ENCODE measurements at places on chromosomes 6 and 20.

- peaks cover 9% of the 10 kb centered on the region for H3K4me1 ChIP-seq
- DNase-seq = peak; percentile 39
- no peaks in the 10 kb centered on the region for H3K27me3 ChIP-seq
- no peaks in the 10 kb centered on the region for H3K36me3 ChIP-seq
Measured at GRCh38 chr20:10469599-10469998, 34.5 kb downstream of the SLX4IP start.

DNA sequence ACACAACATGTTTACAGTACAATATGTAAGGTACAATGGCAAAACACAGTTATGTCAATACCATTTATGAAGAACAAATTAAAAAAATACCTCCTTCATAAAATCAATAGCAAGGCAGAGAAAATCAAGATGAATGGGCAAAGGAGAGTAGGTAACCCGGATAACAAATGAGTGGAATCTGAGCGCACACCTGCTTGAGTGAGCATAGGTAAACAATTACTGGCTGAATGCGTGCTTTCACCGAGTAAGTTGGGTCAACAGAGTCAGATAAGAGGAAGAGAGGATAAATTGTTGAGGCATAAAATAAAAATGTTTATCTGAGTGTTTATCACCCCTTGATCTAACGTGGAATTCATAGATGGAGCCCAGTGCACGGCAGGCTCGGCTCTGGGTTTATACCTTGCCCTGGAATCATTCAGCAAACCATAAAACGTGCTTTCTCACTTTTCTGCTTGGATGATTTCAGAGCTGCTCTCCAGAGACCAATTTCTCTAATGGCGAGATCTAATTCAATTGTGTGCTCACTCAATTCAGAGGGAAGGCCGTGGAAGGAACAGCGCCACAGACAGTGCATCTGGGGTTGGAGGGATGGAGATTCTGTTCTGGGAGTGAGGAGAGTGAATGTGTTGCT, 224.8 kb upstream of the MAP3K7 start:
- no peak for DNase-seq
- H3K4me1 ChIP-seq = no peaks in the 10 kb centered on the region
- no peak overlapping the region for H3K27ac ChIP-seq
- no peaks in the 10 kb centered on the region for H3K36me3 ChIP-seq

DNA sequence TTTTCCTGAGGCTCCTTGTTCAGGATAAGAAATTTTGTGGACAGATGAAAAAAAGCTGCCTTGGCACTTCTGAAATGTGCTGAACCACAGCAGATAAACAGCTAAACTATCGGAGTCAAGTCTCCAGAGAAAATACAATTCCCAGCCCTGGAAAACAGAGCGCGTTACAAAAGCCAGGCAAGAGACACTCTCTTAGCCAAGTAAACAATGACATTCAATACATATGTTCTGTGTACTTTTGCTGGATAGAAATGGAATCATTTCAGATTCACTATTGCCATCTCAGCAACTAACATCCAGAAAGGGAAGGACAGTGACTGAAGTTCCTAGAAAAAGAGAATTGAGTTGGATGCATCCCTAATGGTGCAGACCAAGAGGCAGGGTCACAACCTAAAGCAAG, 196.8 kb upstream of the NRSN1 start:
- no peak for DNase-seq
- no peaks in the 10 kb centered on the region for H3K4me1 ChIP-seq
- H3K27ac ChIP-seq = no peak overlapping the region
- no peak overlapping the region for H3K4me3 ChIP-seq

DNA sequence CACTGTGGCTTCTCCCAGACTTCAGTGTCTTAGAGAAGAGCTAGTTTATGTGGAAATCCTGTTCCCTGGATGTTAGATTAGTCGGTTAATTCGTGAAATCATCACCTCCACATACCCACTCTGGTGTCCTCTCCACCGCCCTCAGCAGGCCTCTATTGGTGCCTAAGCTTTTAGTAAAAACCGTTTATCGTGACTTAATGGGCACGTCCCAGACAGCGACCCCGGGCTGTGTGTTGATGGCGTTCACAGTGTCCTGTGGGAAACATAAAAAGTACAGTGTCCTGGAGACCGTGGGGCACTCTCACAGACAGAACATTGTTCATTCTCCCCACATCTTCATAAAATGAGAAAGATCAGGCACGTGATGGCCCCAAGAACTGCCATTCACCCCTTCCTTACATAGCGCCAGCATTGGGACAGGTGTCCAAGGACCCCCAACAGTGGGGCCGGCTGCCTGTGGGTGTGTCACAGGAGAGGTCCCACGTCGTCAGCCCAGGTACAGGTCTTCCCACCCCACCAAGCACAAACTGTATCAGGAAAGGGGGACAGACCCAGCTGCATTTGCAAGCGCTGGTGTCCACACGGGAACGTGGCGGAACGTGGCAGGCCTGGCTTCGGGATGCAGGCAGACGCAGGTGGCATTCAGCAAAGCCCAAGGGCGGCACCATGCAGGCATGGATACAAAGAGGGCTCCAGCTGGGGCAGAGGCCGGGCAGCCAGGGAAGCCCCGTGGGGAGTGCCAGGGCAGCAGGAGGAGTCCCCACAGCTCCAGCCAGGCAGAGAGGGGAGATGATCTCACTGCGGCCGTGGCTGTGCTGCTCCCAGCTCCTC, 237.7 kb downstream of the DLL1 start:
- H3K36me3 ChIP-seq = no peaks in the 10 kb centered on the region
- no peak for DNase-seq

GRCh38 chr6:41406728-41407489, 71.5 kb downstream of the NCR2 start:
- no peaks in the 10 kb centered on the region for H3K36me3 ChIP-seq
- H3K4me3 ChIP-seq = no peak overlapping the region
- DNase-seq = no peak
- no peak overlapping the region for H3K27ac ChIP-seq
- peaks cover 13% of the 10 kb centered on the region for H3K27me3 ChIP-seq
- no peaks in the 10 kb centered on the region for H3K4me1 ChIP-seq

- H3K27ac ChIP-seq = no peak overlapping the region
- H3K4me3 ChIP-seq = no peak overlapping the region
- no peaks in the 10 kb centered on the region for H3K36me3 ChIP-seq
Measured at GRCh38 chr6:170135461-170135820, 155.4 kb downstream of the DLL1 start.

GRCh38 chr6:45929421-45930361, 86.0 kb downstream of the CLIC5 start:
- H3K4me1 ChIP-seq = no peaks in the 10 kb centered on the region
- no peak overlapping the region for H3K27ac ChIP-seq
- DNase-seq = no peak
- H3K4me3 ChIP-seq = no peak overlapping the region

DNA sequence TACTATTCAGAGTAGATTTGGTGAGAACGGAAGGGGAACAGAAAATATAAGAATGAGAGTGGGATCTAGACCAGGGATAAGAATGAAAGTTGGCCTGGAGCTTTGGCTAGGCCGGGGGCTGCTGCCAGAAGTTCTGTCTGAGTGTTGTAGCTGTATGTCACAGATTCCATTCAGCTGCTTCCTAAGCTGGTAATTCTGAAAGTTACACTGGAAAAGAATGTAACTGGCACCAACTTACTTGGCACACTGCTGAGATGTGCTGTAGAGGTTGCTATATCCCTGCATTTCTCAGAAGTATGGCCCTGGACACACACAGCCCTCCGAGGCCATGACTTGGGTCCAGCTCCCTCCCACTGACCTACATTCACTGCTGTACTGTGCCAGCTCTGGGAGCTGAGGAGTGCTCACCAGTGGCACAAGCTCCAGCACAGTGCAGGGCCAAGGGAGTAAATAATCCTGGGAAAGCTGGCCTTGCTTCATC, 25.8 kb upstream of the TMEM217 start:
- no peak for DNase-seq

DNA sequence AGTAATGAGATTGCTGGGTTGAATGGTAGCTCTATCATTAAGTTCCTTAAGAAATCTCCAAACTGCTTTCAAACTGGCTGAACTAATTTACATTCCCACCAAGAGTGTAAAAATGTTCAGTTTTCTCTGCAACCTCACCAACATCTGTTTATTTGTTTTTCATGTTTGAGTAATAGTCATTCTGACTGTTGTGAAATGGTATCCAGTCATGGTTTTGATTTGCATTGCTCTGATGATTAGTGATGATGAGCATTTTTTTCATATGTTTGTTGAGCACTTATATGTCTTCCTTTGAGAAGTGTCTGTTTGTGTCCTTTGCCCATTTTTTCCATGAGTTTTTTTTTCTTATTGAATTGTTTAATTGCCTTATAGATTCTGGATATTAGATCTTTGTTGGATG, 24.9 kb downstream of the DEFB125 start:
- no peak overlapping the region for H3K27ac ChIP-seq
- DNase-seq = no peak
- H3K36me3 ChIP-seq = no peaks in the 10 kb centered on the region
- H3K27me3 ChIP-seq = peaks cover 4% of the 10 kb centered on the region

DNA sequence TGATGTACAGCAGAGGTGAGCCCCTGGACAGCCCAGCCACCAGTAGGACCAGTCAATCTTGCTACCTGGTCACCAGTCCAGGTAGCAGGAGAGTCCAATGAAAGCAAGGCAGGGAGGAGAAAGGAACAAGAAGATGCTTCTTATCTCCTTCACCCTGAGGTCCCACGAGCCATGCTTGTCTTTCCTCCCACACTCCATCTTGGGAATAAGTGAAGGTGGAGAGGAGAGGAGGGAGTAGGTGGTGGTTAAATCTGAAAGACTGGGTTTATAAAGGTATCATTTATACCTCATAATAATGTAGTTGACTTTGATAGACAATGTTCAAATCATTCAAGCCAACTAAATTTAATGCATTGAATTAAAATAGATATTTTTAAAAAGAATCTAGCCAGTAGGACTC, 35.9 kb downstream of the LAMP5 start:
- no peak for DNase-seq
- no peak overlapping the region for H3K4me3 ChIP-seq
- no peaks in the 10 kb centered on the region for H3K36me3 ChIP-seq
- no peaks in the 10 kb centered on the region for H3K4me1 ChIP-seq

DNA sequence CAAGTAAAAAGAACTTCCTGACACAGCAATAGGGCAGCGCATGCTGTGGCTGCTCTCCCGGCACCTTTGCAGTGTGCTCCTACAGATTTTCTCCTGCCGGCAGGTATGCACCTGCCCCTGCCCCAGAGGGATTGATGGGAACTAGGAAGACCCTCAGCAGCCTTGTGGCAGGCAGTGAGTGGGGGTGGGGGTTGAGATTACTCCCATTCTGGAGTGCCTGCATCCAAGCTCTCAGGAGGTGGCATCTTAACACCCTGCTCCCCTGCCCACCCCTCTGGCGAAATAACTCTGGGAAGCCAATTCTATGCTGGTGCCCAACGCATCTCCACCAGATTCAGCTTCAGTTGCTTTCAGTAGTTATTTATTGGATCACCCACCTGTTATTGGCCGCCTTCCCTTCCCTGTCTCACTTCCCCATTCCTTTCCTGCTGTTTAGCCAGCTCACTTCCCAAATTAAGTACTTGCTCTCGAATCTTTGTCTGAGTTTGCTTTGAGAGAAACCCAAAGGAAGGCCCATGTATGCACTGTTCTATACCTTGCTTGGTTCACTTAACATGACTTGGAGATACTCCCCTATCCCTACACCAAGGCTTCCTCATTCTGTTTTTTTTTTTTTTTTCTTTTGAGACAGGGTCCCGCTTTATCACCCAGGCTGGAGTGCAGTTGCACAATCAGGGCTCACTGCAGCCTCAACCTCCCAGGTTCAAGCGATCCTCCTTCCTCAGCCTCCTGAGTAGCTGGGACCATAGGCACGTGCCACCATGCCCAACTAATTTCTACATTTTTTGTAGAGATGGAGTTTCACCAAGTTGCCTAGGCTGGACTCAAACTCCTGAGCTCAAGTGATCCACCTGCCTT, 29.3 kb upstream of the SLC23A2 start:
- no peaks in the 10 kb centered on the region for H3K27me3 ChIP-seq
- H3K4me3 ChIP-seq = no peak overlapping the region

DNA sequence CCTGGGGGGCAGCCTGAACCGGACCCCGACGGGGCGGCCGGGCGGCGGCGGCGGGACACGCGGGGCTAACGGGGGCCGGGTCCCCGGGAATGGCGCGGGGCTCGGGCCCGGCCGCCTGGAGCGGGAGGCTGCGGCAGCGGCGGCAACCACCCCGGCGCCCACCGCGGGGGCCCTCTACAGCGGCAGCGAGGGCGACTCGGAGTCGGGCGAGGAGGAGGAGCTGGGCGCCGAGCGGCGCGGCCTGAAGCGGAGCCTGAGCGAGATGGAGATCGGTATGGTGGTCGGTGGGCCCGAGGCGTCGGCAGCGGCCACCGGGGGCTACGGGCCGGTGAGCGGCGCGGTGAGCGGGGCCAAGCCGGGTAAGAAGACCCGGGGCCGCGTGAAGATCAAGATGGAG, 636 bp downstream of the SRF start:
- DNase-seq = no peak
- H3K36me3 ChIP-seq = no peaks in the 10 kb centered on the region
- H3K4me1 ChIP-seq = peaks cover 51% of the 10 kb centered on the region

GRCh38 chr6:134303891-134304290, 14.0 kb downstream of the SGK1 start:
- H3K4me1 ChIP-seq = no peaks in the 10 kb centered on the region
- H3K4me3 ChIP-seq = no peak overlapping the region
- no peak for DNase-seq
- H3K27me3 ChIP-seq = no peaks in the 10 kb centered on the region
- H3K36me3 ChIP-seq = no peaks in the 10 kb centered on the region
- H3K27ac ChIP-seq = no peak overlapping the region

- no peak for DNase-seq
- H3K27ac ChIP-seq = no peak overlapping the region
- peaks cover 3% of the 10 kb centered on the region for H3K4me1 ChIP-seq
- H3K4me3 ChIP-seq = no peak overlapping the region
- no peaks in the 10 kb centered on the region for H3K27me3 ChIP-seq
Measured at GRCh38 chr6:142183351-142183750, 36.3 kb downstream of the VTA1 start.

DNA sequence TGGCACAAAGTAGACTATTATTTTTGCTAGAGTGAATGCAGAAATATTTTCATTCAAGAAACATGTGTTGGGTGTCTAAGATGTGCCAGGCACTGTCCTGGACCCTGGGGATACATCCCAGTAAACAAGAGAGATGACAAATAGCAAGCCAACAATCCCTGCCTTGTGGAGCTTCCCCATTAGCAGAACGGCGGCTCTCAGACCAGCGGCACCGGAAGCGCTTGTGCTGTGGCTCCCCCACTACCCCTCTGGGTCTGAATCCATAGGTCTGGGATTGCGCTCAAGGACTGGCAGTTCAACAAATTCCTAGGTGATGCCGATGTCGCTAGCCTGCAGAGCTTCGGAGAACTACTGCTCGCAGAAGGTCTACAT, 98.5 kb upstream of the AGPAT4 start:
- DNase-seq = no peak
- H3K27me3 ChIP-seq = no peaks in the 10 kb centered on the region
- H3K4me3 ChIP-seq = no peak overlapping the region
- H3K36me3 ChIP-seq = no peaks in the 10 kb centered on the region
- no peak overlapping the region for H3K27ac ChIP-seq

GRCh38 chr6:129253242-129253641, 370.3 kb downstream of the LAMA2 start:
- peaks cover 7% of the 10 kb centered on the region for H3K27me3 ChIP-seq
- no peaks in the 10 kb centered on the region for H3K36me3 ChIP-seq
- no peak for DNase-seq

All from immature natural killer cell (primary cell).